Kidney capillary endothelial cell (primary cell): ENCODE measurements at places on chromosomes 6 and 20.

- peak; percentile 35 for DNase-seq
These were observed 60.8 kb upstream of the SSTR4 start for GRCh38 chr20:22974354-22974753.

DNA sequence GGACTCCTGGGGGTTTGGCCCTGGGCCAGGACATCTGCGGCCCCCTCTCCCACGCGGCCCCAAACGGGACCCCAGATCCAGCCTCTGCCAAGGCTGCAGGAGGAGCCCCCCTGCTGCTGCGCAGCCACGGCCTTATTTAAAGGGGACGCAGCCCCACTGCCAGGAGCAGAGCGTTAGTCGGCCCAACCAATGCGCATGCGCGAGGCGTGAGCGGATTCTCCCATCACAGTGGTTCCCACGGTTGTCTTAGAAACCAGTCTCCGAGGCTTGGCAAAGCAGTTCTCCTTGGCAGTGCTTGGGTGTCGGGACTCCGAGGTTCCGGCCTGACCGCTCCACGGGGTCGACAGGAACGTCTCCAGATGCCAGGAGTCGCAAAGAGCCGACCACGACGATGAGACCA is 288.3 kb upstream of the ZNF337 start:
- DNase-seq, result peak; percentile 11

DNA sequence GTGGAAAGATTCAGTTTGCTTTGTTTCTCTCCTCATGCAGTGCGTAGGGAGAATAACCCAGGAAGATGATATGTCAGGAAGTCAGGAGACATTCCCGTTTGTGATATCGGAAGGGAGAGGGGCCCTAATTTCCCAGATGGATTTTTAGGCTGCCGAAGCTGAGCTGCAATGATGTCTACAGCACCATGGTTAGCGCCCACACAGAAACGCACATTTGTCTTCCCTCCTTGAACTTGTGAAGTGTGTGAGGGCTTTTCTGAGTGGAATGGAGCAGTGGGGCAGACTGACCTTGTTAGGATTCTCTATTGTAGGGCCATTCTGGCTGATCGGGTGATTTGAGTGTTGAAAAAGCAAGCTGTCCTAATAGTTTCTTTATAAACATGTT is 191.3 kb upstream of the ARG1 start:
- no peak for DNase-seq

- no peak for DNase-seq
These were observed 39.1 kb downstream of the ADGRF5 start for GRCh38 chr6:46882645-46883044.

- no peak for DNase-seq
These were observed 55.2 kb upstream of the TBC1D7 start for GRCh38 chr6:13383328-13384163.

DNA sequence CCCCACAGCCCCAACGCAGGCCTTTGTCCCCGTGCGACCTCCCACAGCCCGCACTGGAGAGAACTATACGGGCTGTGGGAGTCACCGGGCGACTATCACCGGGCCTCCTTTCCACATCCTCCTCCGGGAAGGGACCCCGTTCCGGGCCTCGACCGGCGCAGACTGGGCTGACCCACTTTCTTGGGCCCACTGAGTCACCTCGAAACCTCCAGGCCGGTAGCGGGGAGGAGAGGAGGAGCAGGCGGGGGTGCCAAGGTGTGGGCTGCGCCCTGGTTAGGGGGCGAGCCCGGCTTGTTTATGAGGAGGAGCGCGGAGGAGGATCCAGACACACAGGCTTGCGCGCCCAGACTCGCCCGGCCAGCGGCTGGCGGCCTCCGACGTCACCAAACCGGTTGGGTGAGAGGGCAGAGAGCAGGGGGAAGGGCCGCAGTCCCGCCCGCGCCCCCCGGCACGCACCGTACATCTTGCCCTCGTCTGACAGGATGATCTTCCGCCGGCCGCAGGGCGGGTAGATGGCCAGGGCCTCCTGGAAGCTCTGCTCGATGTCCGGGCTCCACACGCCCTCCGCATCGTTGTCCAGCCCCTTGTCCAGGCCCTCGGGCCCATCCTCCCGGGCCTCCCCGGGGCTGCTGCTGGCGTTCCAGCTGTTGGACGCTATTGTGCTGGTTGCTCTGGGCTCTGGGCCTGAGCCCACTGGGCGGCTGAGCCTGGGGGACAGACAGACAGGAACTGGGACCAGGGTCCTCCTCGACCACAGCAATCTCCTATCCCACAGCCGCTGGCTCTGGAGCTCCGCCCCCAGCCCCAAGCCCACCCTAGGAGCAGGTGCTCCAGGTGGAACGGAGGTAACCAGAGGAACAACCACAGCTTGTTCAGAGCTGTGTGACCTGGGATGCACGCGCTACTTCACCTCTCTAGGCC is 10.6 kb downstream of the TEAD3 start:
- DNase-seq, result no peak

- no peak for DNase-seq
These were observed 763.9 kb downstream of the HACE1 start for GRCh38 chr6:104095661-104096416.

DNA sequence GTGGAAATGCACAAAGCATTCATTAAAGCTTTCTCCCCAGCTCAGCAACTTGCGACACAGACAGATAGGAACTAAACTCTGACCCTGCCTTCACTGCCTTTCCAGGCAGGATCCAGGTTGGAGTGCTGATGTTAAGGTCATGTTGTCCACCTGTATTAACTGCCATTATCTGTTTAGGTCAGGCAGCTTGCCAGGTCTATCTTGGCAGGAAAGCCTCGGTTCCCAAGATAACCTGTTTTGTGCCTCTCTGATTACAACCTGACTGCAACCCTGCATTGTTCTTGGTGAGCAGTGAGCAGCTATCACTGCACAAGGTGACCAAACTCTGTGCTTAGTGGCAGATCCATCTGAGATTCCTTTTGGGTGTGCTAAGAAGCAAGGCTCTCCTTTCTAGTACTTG is 23.2 kb upstream of the ELOVL2 start:
- no peak for DNase-seq

DNA sequence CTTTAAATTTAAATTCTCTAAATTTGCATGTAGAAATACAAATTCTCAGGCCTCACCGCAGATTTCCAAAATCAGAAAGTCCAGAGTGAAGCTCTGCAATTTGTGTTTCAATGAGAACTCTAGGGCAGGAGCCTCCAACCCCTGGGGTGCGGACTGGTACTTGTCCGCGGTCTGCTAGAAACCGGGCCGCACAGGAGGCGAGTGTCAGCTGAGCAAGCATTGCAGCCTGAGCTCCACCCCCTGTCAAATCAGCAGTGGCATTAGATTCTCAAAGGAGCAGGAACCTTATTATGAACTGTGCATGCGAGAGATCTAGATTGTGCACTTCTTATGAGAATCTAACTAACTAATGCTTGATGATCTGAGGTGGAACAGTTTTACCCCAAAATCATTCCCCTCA is 203.0 kb upstream of the PCSK2 start:
- no peak for DNase-seq

- no peak for DNase-seq
These were observed 16.0 kb downstream of the PDE10A start for GRCh38 chr6:165647041-165647440.

- DNase-seq, result no peak
These were observed 54.1 kb downstream of the ELOVL5 start for GRCh38 chr6:53294611-53295010.

DNA sequence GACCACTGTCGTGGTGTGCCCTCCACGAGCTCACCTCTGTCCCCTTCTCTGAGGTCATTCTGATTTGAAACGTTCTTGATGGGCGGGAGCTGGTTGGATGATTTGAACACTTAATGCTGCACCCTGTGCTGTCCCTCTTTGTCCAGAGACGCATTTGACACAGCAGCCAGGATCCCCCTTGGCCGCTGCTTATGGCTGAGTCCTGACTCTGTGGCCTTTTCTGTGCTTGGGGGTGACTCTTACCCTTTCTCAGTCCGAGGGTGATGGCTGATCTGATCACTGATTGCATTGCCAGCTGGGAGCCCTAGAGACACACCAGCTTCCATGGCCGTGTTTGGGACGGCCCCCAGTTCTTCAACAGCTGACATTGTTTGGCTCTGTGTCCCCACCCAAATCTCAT is 43.5 kb upstream of the FRMD1 start:
- no peak for DNase-seq

GRCh38 chr20:63378626-63379025 is 17.5 kb upstream of the CHRNA4 start:
- DNase-seq, result no peak

GRCh38 chr6:27662769-27663168 is 189.9 kb upstream of the ZNF184 start:
- no peak for DNase-seq

DNA sequence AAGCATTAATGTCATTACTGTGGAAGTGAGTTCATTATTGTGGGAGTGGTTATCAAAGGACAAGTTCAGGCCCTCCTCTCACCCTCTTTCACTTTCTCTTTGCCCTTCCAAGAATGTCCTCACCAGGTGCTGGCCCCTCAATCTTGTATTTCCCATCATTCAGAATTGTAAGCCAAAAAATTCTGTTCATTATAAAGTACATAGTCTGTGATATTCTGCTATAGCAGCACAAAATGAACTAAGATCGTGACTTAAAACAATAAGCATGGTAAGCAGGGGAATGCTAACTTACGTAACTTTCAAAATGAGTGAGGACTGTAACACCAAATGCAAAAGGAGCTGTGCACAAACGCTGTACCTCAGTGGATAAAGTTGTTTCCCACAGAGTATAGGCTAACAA is 515.7 kb upstream of the BTBD3 start:
- DNase-seq, result no peak

DNA sequence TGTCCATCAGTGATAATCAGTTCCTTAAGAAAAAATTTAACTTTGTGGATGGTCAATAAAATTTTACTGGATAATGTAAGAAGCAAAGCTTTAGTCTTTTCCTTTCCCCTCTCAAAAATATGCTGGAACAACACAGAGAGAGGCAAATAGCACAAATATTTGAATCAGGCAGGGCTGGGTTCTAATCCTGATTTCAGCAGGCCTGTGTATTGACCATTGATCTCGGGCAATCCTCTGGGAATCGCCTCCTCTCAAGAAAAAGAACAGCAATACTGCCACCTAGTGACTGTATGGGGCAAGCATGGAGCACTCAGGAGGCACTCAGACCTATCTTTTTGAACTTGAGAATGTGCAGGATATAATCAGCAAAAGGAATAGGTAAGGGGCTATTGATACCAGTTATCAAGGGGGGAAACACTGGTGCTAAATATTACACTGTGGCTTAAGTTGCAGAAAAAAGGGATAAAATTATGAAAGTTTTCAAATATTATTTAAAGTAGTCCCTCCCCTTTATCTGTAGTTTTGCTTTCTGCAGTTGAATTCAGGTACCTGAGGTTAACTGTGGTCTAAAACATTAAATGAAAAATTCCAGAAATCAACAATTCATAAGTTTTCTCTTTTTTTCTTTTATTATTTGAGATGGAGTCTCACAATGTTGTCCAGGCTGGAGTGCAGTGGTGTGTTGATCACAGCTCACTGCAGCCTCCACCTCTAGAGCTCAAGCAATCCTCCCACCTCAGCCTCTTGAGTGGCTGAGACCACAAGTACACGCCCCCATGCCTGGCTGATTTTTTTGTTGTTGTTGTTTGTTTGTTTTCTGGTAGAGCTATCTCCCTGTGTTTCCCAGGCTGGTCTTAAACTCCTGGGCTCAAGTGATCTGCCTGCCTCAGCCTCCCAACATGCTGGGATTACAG is 91.8 kb upstream of the NHSL1 start:
- peak; percentile 77 for DNase-seq

GRCh38 chr6:38091613-38092012 is 272.1 kb downstream of the ZFAND3 start:
- DNase-seq, result no peak

- DNase-seq, result no peak
These were observed 27.4 kb upstream of the HLA-G start for GRCh38 chr6:29800254-29800653.

GRCh38 chr6:15874821-15875220 is 212.0 kb upstream of the DTNBP1 start:
- no peak for DNase-seq

DNA sequence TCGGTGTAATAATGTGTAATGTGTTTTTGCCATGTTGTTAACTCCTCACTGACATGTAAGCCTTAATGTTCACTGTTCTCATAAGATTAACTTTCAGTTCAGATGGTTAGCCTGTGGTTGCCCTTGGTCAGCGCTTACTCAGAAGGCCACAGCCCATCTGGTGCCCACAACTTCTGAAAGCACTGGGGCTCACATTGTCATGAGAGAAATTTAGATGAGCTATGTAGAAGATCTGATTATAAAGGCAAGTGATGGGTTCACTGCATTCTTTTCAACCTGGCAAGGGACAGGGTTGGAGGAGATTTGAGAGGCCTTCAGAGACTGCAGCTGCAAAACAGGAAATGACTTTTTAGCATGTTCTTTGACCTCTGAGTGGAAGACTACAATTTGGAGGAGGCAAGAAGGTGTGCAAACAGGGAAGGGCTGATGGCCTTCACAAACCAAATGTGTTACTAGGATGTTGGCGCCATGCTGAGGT is 242.3 kb upstream of the SUPT3H start:
- DNase-seq, result no peak

GRCh38 chr6:155125906-155126305 is 130.8 kb downstream of the TIAM2 start:
- no peak for DNase-seq

DNA sequence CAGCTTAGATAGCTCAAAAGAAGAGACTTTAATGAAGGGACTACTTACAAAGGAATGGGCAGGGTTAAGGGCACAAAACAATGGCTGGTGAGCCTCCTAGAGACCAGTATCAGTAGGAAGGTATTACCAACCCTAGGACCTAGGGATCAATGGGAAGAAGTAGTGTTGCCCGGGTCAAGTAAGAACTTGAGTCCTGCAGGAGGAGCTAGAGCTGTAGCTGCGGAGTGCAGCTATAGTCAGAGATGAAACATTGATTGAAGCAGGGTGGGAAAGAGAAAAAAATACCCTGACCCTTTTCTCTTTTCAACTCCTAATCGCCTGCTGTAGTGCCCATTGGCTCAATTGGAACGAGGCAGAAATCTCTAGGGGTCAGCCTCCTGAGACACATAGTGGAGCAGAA is 144.0 kb downstream of the FLRT3 start:
- no peak for DNase-seq

DNA sequence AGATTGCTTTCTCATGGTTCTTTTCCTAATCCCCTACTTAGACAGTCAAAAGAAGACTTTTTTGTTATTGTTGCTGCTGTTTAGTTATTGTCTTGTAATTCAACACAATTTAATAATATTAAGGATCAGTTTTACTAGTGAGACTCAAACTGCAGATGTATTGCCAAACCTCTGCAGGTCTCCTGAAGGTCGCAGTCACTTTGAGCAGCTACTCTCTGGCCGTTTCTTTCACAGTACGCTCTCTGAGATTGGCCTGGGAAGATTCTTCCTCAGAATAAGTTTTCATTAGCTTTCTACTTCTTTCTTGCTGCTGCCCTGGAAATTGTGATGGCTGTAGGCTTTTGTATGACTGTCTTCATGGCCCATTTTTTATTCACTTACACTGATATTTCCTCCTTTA is 930.8 kb downstream of the QKI start:
- DNase-seq, result no peak

DNA sequence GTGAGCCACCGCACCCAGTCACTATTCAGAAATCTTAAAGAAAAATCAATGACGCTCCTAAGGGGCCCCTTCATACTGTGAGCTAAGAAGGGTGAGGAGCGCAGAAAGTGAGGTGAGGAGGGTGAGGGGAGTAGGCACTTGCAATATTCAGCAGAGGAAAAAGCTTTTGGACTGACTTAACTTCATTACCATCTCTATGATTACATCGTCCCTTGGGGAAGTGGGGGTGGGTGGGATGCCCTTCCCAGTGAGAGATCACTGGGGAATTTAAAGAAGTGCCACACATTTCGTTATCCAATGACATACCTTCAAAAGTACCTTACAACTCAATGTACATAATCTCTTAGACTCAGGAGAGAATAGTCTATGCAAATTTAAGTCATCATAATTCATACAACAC is 46.5 kb downstream of the SMLR1 start:
- DNase-seq, result no peak

GRCh38 chr20:52001999-52002666 is 189.4 kb downstream of the ZFP64 start:
- DNase-seq, result peak; percentile 29
